ENCODE measurements at places on chromosomes 4 and X. TPM values are rescaled to one million over a fixed set of nuclear protein-coding genes. Genes with fewer than 3 reads are reported as not detected.
A peak's percentile ranks its signal among the peaks of the same experiment; 100 is the strongest.

ANK2 gene
- 117 TPM for total RNA-seq

SLC9A7 gene
- total RNA-seq, result 2.5 TPM

S100G gene
- total RNA-seq, result not detected

TCEAL6 gene
- total RNA-seq, result not detected

SPANXB1 gene
- not detected for total RNA-seq

GAGE1 gene
- total RNA-seq, result not detected

CDS1 gene
- 0.39 TPM for total RNA-seq

ASB5 gene
- total RNA-seq, result not detected

GRCh38 chr4:98542011-98542410 lies 116.4 kb downstream of the TSPAN5 start:
- no peak for DNase-seq
- H3K4me1 ChIP-seq, result no peaks in the 10 kb centered on the region
- H3K36me3 ChIP-seq, result no peaks in the 10 kb centered on the region
- no peak overlapping the region for H3K27ac ChIP-seq
- no peak overlapping the region for H3K4me3 ChIP-seq

- H3K36me3 ChIP-seq, result no peaks in the 10 kb centered on the region
- no peaks in the 10 kb centered on the region for H3K27me3 ChIP-seq
- no peak overlapping the region for H3K4me3 ChIP-seq
- H3K4me1 ChIP-seq, result peaks cover 5% of the 10 kb centered on the region
Measured at GRCh38 chr4:123553279-123553678, 156.7 kb downstream of the SPRY1 start.

- H3K4me3 ChIP-seq, result no peak overlapping the region
- no peaks in the 10 kb centered on the region for H3K4me1 ChIP-seq
- DNase-seq, result no peak
- no peaks in the 10 kb centered on the region for H3K27me3 ChIP-seq
Measured at GRCh38 chrX:115330498-115331168, 41.1 kb downstream of the LUZP4 start.

DNA sequence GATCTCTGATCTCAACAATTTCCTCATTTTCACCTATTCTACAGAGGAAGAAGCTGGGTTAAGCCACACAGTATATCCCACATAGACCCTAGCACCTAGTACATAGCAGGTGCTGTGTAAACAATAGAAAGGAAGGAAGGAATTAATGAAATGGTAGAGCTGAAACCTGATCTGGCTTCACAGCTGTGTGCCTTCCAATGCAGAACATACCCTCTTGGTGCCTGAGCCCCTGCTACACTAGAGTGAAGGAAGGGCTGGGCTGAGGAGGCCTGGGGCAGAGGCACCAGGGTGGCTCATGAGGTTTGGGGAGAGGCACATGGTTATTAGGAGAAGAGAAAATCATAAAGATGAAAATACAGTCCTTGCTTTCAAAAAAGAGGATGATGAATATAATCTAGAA lies 21.3 kb downstream of the LRRC66 start:
- no peak overlapping the region for H3K4me3 ChIP-seq
- DNase-seq, result no peak
- H3K27ac ChIP-seq, result no peak overlapping the region
- H3K36me3 ChIP-seq, result no peaks in the 10 kb centered on the region
- no peaks in the 10 kb centered on the region for H3K27me3 ChIP-seq

GRCh38 chr4:75189711-75190335 lies 256.9 kb downstream of the PARM1 start:
- H3K36me3 ChIP-seq, result no peaks in the 10 kb centered on the region
- H3K27me3 ChIP-seq, result no peaks in the 10 kb centered on the region
- no peaks in the 10 kb centered on the region for H3K4me1 ChIP-seq
- H3K27ac ChIP-seq, result no peak overlapping the region
- no peak for DNase-seq
- no peak overlapping the region for H3K4me3 ChIP-seq

GRCh38 chrX:154044091-154044490 lies 24.4 kb upstream of the IRAK1 start:
- DNase-seq, result no peak
- no peaks in the 10 kb centered on the region for H3K4me1 ChIP-seq
- no peak overlapping the region for H3K4me3 ChIP-seq
- H3K27ac ChIP-seq, result no peak overlapping the region
- no peaks in the 10 kb centered on the region for H3K36me3 ChIP-seq

GRCh38 chr4:156654410-156654809 lies 317.2 kb downstream of the PDGFC start:
- H3K36me3 ChIP-seq, result no peaks in the 10 kb centered on the region
- no peak overlapping the region for H3K27ac ChIP-seq
- DNase-seq, result no peak

DNA sequence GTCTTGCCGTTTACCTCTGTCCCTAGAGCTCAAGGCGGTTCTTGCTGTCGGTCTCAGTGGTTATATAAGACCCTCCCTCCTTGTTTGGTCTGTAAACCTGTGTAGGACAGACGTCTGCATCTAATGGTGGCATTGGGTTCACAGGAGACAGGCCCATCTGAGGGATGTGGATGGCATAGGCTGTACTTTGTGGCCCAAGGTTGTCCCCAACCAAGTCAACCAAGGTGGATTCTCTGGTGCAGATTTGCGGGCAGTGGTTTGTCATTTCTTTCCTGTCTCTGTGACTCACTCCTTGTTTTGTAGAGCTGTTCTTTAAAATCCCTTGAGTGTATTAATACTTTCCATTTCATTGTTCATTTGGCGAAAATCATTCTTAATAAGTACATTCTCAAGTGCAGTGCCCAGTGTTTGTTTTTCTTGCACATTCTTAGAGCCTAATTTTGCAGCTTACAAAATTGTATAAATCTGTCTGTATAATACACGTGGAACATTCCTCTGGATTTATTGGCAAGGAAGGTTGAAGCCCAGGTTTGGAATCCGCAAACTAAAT lies 68.0 kb upstream of the TLR2 start:
- no peaks in the 10 kb centered on the region for H3K4me1 ChIP-seq
- H3K36me3 ChIP-seq, result peaks cover 10% of the 10 kb centered on the region
- no peak for DNase-seq
- H3K27me3 ChIP-seq, result no peaks in the 10 kb centered on the region
- no peak overlapping the region for H3K4me3 ChIP-seq

- H3K27ac ChIP-seq, result peak overlapping the region; percentile 82
- no peaks in the 10 kb centered on the region for H3K36me3 ChIP-seq
- peaks cover 21% of the 10 kb centered on the region for H3K4me1 ChIP-seq
- DNase-seq, result no peak
Measured at GRCh38 chr4:118988635-118988972, 100.0 kb downstream of the SYNPO2 start.

GRCh38 chr4:7160439-7160838 lies 31.9 kb upstream of the SORCS2 start:
- H3K27me3 ChIP-seq, result no peaks in the 10 kb centered on the region
- no peaks in the 10 kb centered on the region for H3K36me3 ChIP-seq
- H3K27ac ChIP-seq, result no peak overlapping the region
- no peak overlapping the region for H3K4me3 ChIP-seq
- H3K4me1 ChIP-seq, result no peaks in the 10 kb centered on the region

- H3K4me1 ChIP-seq, result no peaks in the 10 kb centered on the region
- no peaks in the 10 kb centered on the region for H3K27me3 ChIP-seq
- no peaks in the 10 kb centered on the region for H3K36me3 ChIP-seq
- H3K27ac ChIP-seq, result peak within 1 kb of the TSS; percentile 85
- DNase-seq, result peak; percentile 61
Measured at GRCh38 chrX:54807524-54808108, at the start of gene MAGED2. TSS of gene MAGED2 (plus strand) at chrX:54807745. CDS start at chrX:54809332, 1,587 bp downstream.

DNA sequence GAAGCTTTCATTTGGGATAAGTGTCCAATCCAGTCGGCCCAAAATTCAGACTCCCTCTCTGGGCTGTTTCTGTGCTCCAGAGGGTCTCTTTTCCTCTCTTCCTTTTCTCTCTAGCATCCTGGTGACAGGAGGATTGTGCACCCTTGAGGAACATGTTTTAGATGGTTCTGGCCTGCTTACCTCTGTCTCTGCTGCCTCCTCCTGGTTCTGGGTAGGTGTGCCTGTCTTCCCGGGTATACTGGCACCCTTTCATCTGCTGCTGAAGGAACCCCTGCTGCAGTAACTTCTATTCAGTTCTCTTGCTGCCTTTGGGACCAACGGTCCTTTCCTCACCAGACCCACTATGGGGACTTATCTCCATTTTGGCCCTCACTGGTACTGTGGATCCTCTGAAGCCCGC lies 53.2 kb downstream of the HMGB2 start:
- H3K4me1 ChIP-seq, result no peaks in the 10 kb centered on the region
- H3K36me3 ChIP-seq, result no peaks in the 10 kb centered on the region
- H3K4me3 ChIP-seq, result no peak overlapping the region
- H3K27me3 ChIP-seq, result no peaks in the 10 kb centered on the region

GRCh38 chrX:11050013-11050412 lies 61.1 kb upstream of the HCCS start:
- no peaks in the 10 kb centered on the region for H3K4me1 ChIP-seq
- no peak overlapping the region for H3K4me3 ChIP-seq

GRCh38 chrX:9189286-9189685 lies 155.4 kb upstream of the FAM9B start:
- no peak for DNase-seq
- H3K4me3 ChIP-seq, result no peak overlapping the region
- H3K27me3 ChIP-seq, result no peaks in the 10 kb centered on the region
- no peaks in the 10 kb centered on the region for H3K36me3 ChIP-seq
- H3K27ac ChIP-seq, result no peak overlapping the region

- no peak for DNase-seq
- no peak overlapping the region for H3K27ac ChIP-seq
- no peaks in the 10 kb centered on the region for H3K4me1 ChIP-seq
Measured at GRCh38 chr4:146278986-146279385, 64.6 kb downstream of the REELD1 start.

GRCh38 chr4:24988776-24989175 lies 42.0 kb downstream of the LGI2 start:
- H3K36me3 ChIP-seq, result no peaks in the 10 kb centered on the region
- DNase-seq, result no peak
- H3K27ac ChIP-seq, result no peak overlapping the region
- no peaks in the 10 kb centered on the region for H3K4me1 ChIP-seq
- H3K27me3 ChIP-seq, result no peaks in the 10 kb centered on the region

All from aorta (tissue), 5 donors.